Psoas muscle (tissue), 8 donors: ENCODE measurements at places on chromosomes 13 and 19.

- peak; percentile 89 for DNase-seq
Observed at GRCh38 chr19:10543420-10544241, at the start of gene ATG4D. ATG4D (plus strand) TSS chr19:10543904; CDS start chr19:10544091, 187 bp downstream.

- no peak for DNase-seq
Observed at GRCh38 chr13:101552786-101553185, 100.3 kb downstream of the ITGBL1 start.

GRCh38 chr13:73401769-73402168 is 343.0 kb downstream of the KLF5 start:
- DNase-seq = no peak

GRCh38 chr13:79231887-79232286 is 174.2 kb downstream of the RBM26 start:
- DNase-seq = no peak

GRCh38 chr19:16927883-16928282 is 39.1 kb downstream of the F2RL3 start:
- no peak for DNase-seq

- DNase-seq = no peak
Observed at GRCh38 chr13:73304442-73304841, 245.6 kb downstream of the KLF5 start.

GRCh38 chr19:4993683-4994082 is 24.8 kb downstream of the KDM4B start:
- DNase-seq = no peak

GRCh38 chr13:84025824-84026223 is 143.6 kb upstream of the SLITRK1 start:
- no peak for DNase-seq

GRCh38 chr19:5172859-5173630 is 167.6 kb downstream of the PTPRS start:
- peak; percentile 25 for DNase-seq

- DNase-seq = peak; percentile 61
Observed at GRCh38 chr19:15124572-15125231, 17.5 kb downstream of the SYDE1 start.

DNA sequence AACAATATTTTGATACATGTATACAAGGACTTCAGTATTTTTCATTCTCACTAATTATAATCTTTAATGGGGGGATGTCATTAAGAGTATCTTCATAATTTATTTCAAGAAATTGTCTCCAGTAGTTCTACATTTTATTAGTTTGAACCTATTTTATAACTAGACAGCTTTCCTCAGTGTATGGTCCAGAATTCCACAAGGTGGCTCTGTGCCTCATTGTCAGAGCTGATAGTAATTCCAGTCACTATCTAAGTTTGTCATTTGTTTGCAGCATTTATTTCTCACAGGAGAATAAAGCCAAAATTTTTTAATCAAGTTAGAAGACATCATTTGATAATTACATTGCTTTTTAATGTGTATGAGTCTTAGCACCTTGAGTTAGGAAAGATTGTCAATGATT is 1633.0 kb upstream of the PCDH20 start:
- no peak for DNase-seq

- DNase-seq = peak; percentile 80
Observed at GRCh38 chr19:4567584-4568071, 8.1 kb upstream of the SEMA6B start.

- DNase-seq = no peak
Observed at GRCh38 chr13:98910501-98910951, 67.3 kb downstream of the DOCK9 start.

- DNase-seq = no peak
Observed at GRCh38 chr13:107713314-107713713, 502.0 kb downstream of the LIG4 start.
